ENCODE measurements at places on chromosomes 2 and 18.

- DNase-seq: peak; percentile 7
Measured at GRCh38 chr2:184067502-184067901, 530.8 kb upstream of the ZNF804A start.

- DNase-seq: no peak
Measured at GRCh38 chr18:42752916-42753315, 362.6 kb downstream of the RIT2 start.

- no peak for DNase-seq
Measured at GRCh38 chr2:26442707-26443106, 35.2 kb downstream of the OTOF start.

- DNase-seq: no peak
Measured at GRCh38 chr18:47969816-47970215, 39.4 kb upstream of the SMAD2 start.

DNA sequence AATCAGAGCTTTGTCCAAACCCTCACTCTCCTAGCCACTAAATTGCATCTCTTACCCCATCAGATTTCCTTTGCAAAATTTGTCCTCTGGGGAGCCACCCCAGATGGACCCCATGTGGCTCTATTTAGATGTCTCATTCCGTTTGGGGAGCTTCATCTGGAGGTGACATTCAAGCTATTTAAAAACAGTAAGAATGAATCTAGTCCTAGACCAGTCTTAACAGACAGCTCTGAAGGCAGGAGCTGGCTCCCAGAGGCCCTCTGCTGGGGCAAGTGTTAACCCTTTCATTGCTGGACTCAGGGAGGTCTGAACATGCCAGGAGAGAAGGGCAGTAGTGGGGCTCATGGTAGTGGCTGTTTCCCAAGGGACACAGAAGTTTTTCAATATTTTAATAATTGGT, 59.2 kb downstream of the RPL37A start:
- DNase-seq: no peak

All from endothelial cell (in vitro differentiated cells).